ENCODE measurements at places on chromosomes 5 and 9. TPM values are rescaled to one million over a fixed set of nuclear protein-coding genes. Genes with fewer than 3 reads are reported as not detected.

The FAM78A gene
- 1.9 TPM for total RNA-seq

The C5orf46 gene
- not detected for total RNA-seq

The SEMA5A gene
- 13.1 TPM for total RNA-seq

The ASPN gene
- 1.3 TPM for total RNA-seq

The CDH6 gene
- total RNA-seq: 52.0 TPM

The CCNG1 gene
- 76.1 TPM for total RNA-seq

Measured in parietal lobe (tissue), 2 donors.